Kidney capillary endothelial cell (primary cell): ENCODE measurements at places on chromosomes 16 and 17.
A peak's percentile ranks its signal among the peaks of the same experiment; 100 is the strongest.

DNA sequence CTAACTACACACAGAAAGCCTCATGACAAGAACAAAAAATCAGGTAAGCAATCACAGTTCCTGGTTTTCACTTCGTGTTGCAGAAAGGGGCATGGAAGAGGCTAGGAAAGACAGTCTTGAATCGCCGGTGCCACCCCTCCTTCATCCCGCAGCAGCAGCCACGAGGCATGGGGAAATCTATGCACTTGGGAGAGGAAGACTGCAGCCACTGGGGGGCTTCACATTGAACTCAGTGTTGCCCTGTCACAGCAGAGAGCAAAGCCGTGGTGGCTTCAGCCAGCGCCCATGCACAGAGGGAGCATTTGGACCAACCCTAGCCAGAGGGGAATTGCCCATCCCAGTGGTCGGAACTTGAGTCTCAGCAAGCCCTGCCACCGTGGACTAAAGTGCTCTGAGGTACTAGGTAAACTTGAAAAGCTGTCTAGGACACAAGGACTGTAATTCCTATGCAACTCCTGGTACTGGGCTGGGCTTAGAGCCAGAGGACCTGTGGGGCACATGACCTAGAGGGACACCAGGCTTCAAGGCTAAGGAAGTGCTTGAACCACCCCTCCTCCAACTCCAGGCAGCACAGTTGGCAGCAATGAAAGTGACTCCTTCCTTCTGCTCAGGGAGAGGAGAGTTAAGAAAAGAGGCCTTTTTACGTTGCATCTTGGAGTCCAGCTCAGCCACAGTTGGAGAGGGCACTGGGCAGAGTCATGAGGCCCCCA is 35.2 kb upstream of the ATP2C2 start:
- no peak for DNase-seq

GRCh38 chr17:8147141-8147804 is 4.9 kb downstream of the PER1 start:
- DNase-seq = no peak

DNA sequence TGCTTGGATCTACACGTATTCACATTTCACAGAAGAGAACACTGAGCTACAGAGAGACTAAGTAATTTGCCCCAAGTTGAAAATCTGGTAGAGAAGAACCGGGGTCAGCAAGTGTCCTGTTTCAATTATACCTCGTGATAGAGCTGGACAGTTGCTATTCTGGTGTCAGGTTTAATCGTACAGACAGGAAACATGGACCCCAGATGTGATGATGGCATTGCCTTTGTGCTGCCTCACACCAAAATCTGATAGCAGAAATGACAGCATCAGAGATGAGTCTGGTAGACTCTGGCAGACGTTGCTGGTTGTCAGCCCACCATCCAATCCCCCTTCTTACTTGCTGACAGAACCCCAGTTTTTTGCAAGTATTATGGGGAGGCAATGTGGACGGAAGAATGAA is 112.1 kb upstream of the FOXF1 start:
- DNase-seq = peak; percentile 18

DNA sequence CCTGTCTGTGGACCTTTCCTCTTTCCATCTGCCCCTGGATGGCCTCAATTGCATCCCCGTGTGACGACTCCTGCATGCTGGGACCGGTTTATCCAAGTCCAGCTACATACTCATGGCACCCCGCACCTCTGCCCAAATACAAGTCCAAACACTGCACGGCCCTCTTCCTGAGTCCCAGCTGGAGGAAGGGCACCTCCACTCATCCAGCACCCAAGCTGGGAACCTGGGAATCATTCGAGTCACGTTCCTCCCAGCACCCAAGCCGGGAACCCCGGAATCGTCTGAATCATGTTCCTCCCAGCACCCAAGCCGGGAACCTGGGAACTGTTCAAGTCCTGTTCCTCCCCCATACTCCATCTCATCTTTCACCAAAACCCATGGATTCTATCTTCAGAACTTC is 10.2 kb downstream of the TRARG1 start:
- DNase-seq = no peak

DNA sequence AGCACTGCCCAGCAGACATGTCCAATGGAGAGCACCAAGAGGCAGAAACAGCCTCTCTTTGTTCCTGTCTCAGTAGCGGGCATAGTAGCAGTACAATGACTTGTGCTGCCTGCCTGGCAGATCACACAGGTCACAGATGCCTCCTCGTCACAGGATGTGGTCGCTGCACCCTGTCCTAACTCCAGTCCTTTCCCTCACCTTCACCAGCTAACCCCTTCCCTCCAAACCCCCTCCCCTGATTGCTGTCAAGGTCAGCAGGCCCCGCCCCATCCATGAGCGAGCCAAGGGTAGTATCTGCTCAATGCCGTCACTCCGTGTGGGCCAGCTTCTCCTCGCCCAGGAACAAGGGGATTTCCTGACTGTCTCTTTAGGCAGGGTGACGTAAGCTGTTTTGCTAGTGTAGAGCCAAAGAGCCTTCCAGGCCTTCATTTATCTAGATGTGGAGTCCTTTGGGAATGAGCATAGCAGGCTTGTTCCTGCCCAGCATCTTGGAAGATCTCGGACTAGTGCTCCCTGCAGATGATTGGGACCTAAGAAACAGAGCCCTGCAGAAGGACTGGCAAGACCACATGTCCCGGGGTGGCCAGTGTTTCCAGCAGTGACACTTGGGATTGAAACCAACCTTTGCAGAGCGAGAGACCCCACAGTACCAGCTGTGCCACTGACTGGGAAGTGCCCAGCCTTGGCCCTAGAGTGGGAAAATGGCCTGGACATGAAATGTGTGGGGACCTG is 75.9 kb upstream of the TNRC6C start:
- DNase-seq = no peak

- no peak for DNase-seq
Measured at GRCh38 chr17:42271006-42271778, 5.0 kb downstream of the STAT5B start.

DNA sequence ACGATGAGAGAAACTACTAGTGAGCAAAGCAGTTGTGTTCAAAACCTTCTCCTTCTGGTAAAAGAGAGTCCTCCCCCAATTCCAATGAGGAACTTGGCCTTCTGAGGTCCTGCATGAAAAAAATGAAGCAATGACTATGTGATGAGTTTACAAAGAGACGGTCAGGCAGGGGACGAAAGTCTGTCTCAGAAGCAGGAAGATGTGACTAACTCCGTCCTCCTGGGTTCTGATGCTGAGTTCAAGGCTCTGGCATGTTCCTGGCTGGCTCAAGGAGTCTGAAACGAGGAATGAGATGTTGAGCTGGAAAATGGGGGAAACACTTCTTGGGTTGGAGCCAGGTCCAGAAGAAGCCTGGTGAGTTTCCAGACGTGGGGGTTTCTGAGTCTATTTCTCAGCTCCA is 129.6 kb downstream of the CPPED1 start:
- peak; percentile 93 for DNase-seq

DNA sequence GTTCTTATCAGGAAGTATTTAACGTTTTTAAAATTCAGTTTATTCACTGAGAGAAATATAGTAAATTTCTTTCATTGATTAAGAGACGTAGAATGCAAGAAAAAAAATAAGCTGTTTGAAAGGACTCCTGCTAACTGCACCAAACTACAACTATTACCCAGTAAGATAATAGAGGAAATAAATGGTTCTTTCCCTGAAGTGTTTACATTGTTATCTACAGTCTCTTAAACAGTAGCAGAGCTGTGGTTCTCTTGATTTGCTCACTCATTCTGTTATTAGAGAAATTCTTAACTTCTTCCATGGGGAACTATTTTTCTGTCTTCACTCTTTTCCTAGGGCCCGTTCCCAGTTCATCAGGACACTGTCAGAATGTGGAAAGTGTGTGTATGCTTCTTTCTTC is 973.0 kb downstream of the KCNJ2 start:
- DNase-seq = no peak

- DNase-seq = no peak
Measured at GRCh38 chr17:75549246-75550138, 24.0 kb downstream of the LLGL2 start.

- DNase-seq = no peak
Measured at GRCh38 chr17:80827646-80828643, 163.7 kb upstream of the CHMP6 start.

DNA sequence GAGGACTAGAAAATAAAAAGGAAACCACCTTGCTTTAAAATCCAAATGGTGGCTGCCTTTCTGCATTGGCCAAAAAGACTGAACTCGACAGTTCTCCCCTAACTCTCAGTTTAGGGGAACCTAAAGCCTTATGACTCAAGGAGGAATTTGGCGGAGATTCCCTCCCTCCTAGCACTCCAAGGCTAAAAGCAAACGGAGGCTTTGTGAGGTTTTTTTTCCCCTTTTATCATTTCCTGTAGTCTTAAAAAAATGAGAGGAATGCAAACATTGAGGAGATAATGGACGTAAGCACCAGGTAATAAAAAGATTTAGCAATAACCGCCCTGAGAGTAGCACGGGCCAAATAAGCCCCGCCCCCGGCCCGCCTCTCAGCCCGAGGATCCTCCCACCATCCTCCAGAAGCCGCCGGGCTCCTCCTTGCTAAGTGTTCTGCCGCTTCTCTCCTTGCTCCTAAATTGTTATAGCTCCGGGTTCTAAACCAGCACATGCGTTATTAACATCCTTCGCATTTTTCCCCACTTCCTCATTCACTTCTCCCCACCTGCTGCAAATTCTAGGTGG is 5.8 kb upstream of the KIFC3 start:
- no peak for DNase-seq

DNA sequence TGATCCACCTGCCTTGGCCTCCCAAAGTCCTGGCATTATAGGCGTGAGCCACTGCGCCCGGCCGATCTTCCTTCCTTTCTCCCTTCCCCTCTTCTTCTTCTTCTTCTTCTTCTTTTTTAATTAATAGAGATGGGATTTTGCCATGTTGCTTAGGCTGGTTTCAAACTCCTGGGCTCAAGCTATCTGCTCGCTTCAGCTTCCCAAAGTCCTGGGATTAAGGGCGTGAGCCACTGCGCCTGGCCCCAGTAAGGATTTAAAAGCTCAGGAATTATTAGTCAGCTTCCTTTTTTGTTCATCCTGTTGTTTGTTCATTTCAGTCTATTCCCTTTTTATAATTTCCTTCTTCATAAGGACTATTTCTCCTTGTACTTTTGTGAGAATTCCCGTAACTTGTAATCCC is 32.7 kb upstream of the LRRC37A start:
- DNase-seq = no peak

DNA sequence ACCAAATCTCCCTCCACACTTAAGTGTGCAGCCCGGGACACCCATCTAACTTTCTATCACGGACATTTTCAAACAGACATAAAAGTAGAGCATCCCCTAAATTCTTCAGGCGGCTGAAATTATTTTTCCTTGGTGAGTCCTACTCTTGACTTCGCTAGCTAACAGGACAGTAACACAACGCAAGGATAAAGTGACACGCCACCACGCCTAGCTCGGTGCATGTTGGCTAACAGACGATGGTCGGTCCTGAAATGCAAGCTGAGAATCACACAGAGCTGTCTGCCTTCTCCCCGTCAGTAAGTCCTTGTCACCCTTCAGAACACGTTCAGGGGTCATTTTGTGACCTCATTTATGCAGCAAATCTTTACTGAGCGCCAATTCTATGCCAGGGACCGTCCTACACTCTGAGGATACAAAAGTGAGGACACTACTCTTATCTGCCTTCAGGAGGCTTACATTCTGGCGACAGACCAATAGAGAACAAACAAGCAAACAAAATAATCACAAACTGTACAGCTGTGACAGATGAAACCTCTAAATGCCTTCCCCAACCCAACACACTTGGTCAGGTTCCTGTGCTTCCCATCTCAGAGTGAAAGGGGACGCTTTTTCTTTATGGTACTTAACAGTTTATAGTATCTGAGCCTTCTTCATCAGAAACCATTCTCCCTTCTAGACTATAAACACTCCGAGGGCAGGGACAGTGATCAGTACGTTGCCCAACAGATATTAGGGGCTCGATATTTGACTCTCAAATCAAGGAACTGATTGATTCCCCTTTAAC is 1.3 kb downstream of the NTAN1 start:
- DNase-seq = no peak

DNA sequence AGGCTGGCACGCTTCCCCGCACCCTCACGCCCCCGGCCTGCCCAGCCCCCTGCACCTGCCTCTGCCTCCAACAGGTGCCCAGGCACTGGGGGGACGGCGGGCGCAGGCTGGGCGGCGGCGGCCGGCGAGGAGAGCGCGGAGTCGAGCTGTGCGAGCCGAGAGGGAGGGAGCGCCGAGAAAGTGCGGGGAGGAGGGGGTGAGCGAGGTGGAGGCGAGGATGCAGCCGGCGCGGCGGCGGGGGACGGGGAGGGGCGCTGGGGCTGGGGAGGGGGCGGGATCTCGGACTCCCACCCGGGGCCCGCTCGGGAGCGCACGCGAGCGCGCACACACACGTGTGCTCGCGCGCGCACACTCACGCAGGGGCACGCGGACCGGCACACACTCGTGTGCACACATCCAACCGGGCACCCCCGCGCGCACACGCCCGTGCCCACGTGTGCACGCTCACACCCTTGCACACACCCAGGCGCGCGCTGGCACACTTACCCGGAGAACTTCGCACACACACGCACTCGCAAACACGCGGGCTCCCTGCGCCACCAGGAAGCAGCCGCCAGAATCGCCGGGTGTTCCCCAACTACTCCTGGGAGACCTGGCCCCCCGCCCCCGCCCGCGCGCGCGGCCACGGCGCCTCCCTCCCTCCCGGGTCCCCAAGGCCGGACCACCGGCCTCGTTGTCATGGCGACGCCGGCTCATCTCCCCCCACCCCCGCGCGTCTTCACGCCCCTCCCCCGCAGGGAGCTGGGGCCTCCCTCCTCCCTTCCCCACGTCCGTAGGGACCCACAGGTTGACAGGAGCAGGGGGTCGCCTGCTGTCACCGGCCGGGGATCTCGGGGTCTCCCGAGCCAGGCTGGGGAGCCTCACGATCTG is at the start of gene DOC2A:
Gene DOC2A, minus strand, starts transcription at position 184 of the 870 bp plus-strand sequence. CDS start 805 bp downstream, outside the sequence.
- DNase-seq = no peak

GRCh38 chr17:43406676-43407645 is 8.2 kb downstream of the ARL4D start:
- DNase-seq = no peak

GRCh38 chr17:4004517-4005295 is 40.5 kb upstream of the ATP2A3 start:
- peak; percentile 61 for DNase-seq

DNA sequence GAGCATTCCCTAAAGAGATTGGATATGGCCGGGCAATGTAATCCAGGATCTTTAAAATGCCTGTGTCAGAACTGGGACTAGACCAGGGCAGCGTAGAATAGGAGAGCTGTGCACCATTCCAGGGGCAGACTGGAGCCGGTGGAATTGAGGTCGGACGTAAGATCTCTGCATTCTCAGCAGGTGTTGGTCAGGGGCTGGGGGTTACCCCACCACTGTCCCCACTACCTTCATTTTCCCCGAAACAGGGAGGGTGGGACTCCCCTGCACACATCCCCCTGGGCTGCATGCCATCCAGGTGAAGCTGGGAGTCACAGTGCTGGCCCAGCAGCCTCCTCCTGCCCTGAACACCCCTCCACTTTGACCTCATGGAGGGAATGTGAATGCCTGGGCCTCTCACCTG is 17.8 kb downstream of the OSBPL7 start:
- DNase-seq = no peak

GRCh38 chr17:10278218-10278617 is 79.8 kb upstream of the GAS7 start:
- DNase-seq = no peak
